ENCODE measurements at places on chromosomes 11 and 22.

DNA sequence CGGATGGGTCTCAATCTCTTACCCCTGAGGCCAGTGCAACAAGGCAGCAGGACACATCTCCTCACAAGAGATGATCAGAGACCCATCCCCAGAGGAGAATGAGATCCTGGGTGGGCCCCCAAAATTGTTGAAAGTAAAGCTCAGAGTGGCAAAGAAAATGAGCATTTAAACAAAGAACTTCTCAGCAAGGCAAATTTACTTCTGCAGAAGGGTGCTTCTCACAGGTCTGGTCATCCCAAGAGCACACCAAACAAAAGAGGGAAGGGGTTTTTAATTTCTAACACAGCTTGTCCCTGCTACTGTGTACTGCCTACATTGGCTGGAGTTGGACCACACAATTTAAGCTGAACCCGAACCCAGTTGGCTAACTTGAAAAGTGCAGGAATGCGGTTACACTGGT lies 1628.6 kb upstream of the RAG2 start:
- DNase-seq: no peak

GRCh38 chr11:6077723-6078122 lies 29.8 kb upstream of the OR56B4 start:
- DNase-seq: no peak

- no peak for DNase-seq
Observed at GRCh38 chr11:34359548-34359891, 1.7 kb upstream of the ABTB2 start.

GRCh38 chr11:123483058-123483457 lies 53.0 kb downstream of the GRAMD1B start:
- DNase-seq: no peak

DNA sequence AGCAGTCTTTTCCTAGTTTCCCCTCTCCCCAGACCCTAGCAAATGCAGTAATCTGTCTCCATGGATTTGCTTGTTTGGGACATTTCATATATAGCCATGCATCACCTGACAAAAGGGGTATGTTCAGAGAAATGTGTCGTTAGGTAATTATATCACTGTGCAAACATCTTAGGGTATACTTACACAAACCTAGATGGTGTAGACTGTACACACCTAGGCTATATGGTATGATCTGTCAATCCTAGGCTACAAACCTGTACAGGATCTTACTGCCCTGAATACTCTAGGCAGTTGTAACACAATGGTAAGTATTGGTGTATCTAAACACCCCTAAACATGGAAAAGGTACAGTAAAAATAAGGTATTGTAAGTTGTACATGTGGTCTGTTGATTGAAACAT lies 23.8 kb downstream of the QSER1 start:
- DNase-seq: no peak

- DNase-seq: no peak
Observed at GRCh38 chr11:25981998-25982397, 349.9 kb upstream of the ANO3 start.

- no peak for DNase-seq
Observed at GRCh38 chr11:36620246-36620645, 22.2 kb upstream of the RAG2 start.

GRCh38 chr11:27700351-27701301 lies at the start of gene BDNF:
Gene BDNF, minus strand, starts transcription at chr11:27700455. Its CDS starts 41,891 bp downstream, at chr11:27658564.
- DNase-seq: no peak

DNA sequence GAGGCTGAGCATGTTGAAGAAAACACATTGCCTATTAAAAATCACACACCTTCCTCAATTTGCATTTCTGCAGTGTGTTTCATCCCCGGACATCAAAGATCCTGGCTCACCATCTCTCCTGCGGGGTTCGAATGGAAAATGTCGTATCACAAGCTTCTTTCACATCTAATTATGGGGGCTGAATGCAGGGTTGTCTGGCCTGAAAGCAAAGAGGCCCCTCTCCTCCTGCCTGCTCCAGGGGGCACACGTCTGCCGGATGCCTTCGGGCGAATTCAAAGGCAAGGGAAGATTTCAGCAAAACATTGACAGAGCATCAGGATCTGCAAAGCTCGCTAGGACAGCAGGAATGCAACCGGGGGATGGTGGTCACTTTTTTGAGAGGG lies 1447.7 kb downstream of the TBC1D22A start:
- DNase-seq: no peak

DNA sequence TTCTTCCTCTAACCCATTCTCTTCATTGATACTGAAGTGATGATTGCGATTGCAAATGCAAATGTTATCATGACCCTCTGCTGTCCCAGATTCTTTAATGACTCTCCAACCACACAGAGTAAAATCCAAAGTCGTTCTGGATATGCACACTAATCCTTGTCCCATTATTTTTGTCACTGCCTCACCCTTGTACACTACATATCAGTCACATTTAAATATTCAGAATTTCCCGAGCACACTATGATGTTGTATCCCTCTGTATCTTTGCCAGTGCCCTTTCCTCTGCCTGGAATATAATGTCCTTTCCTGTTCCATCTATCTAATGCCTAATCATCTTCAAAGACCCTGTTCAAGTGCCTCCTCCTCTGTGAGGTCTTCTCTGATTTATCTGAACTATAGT lies 55.4 kb upstream of the MMP13 start:
- no peak for DNase-seq

DNA sequence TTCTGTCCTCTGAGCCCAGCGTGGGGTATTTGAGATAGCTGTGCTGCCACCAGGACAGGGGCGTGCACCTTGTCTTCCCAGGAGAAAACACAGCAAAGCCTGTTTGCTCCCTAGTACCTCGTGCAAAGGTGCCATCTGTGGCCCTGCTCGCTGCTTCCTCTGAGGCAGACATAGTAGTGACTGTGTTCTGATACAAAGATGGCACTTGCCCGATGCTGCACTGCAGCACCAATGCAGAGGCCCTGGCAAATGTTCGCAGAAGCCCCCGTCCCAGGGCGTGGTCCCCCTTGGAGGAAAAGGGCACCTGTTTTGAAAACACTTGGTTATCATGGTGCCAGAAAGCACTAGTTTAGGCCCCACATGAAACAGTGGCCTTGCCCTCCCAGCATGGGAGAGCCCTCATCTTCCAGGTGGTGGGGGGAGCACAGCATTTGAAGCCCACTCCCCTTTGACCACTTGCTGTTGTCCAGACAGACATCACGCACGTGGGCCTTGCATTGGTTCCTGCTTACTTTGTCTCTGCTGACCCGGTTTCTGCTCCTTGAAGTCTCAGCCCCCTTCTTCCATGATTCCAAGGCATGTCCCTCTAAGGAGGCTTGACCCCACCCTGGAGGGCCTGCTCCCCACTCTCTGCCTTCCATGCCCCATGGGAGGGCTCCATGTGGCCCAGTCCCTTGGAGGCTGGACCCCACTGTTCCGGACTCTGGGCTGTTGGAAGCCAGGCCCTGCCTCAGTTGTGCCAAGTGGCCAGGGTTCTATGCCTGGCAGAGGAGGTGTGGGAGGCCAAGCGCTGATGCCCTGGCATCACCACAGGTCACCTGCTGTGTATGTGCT lies 109.4 kb downstream of the KCNQ1OT1 start:
- no peak for DNase-seq

DNA sequence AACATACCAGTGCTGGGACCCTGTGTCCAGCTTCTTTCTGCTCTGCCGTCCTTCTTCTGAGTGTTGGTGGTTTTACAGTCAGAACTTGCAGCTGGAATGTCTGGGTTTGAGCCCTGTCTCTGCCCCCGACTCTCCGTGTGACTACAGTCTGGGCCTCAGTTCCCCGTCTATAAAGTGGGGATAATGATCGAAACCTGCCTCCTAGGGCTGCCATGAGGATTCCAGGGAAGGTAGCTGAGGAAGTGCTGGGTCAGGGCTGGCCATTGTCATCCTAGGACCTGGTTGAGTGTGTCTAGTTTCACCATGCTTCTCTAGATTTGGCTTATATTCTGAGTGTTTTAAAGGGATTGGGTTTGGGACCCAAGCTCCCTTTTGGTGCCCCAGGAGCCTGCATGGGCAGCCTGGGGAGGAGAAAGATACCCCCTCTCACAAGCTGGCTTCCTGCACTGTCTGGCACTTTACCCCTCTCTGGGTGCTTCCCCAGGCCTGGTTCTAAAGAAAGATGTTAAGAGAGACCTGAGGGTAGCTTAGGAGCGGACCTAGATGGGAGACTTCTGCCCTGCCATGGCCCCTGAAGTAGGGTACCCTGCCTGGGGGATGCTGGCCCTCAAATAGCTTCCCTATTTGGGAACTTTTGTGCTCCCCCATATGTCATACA lies 49.9 kb downstream of the TSPAN18 start:
- DNase-seq: no peak

DNA sequence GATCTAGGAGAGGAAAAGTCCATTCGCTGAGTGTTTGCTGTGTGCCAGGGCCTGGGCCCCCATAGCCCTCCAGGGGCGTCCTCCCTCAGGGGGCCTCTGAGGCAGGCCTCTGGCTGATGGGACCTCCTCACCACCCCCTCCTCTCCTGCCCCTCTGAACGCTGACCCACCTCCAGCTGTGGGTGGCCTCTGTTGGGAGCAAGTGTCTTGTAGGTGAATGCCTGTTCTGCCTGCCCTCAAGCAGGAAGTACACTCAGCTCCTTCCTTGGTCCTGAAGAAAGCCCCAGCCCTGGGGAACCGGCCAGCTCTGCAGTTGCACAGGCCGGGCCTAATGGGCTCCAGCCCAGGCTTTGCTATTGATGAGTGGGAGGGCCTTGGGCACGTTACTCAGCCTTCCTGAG lies 3.5 kb downstream of the MYO7A start:
- DNase-seq: no peak

DNA sequence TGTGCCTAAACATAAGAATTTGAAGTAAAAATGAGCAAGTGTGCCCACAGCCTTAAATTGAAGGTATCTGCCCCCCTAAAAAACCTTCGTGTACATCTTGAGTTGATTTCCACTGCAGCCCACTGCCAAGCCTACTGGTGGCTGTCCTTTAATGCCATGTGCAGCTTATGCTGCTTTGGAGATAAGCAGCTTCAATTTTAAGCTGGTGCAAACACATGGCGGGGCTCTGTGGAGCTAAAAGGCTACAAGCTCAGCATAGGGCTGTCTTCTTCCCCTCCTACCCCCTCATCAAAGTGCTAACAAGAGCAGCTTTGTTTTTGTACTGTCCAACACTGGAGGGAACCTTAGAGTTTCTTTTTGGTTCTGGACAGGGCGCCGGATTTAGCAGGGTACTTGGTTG lies 128.5 kb upstream of the LMO1 start:
- DNase-seq: peak; percentile 8

DNA sequence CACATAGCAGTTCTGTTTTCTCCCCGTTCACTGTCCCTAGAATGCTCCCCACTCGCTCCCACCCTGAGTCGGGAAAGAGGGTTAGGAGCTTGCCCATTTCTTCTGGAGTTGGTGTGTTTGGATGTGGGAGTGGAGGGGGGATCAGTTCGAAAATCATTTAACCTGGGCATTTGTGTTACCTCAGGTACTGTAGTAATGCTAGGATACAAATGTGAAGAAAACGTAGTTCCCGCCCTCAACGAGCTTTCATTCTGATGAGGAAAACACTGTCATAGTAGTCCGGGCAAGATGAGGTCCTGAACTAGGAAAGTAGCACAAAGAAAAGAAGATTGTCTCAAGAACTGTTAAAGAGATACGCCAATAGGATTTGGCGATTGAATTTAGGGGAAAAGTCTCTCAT lies 539 bp downstream of the SDHD start:
- no peak for DNase-seq

DNA sequence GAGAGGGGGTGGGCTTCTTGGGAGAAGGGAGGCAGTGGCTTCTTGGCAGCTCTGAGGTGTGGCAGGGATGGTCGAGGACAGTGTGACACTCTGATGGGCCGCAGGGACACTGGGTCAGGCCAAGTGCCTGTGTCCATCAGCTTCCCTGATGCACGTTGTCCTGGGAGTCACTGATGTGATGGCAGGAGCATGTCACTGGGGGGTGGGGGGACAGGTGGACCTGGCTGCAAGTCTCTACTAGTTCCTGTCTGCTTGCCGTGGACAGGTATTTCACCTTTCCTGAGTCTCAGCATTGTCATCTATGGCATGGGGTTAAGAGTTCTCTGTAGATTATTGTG lies 592.9 kb downstream of the TBC1D22A start:
- no peak for DNase-seq

GRCh38 chr11:111674941-111675340 lies 72.7 kb downstream of the SIK2 start:
- DNase-seq: no peak

DNA sequence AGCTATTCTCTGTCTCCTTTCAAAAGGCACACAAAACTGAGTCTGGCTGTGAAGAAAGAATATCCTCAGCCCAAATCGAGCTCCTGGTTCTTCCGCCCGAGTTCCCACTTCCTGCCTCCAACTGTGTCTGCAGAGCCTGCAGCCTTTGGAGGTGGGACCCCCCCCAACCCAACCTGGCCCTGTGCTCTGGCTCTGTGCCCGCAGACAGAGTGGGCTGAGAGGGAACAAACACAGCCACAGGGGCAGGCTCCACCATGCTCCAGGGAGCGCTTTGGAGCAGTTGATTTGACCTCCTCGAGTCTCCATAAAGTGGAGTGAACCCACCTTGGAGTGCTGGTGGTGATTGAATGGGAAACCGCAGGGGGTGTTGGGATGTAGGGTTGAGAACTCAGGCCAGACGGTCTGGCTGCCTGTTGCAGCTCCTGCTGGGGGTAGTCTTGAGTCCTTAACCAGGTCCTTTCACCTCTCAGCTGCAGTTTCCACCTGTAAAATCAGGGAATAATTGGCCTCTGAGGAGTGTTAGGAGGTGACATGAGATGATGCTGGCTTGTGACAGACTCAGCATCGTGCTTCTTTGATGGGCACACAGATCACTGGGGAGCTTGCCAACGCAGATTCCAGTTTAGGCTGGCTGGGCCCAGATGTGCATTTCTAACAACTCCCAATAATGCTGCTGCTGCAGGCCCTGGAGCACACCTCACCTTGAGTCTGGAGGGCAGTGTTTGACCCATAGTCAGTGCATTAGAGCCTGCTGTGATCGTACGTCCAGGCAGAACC lies 11.4 kb downstream of the DAGLA start:
- no peak for DNase-seq

- DNase-seq: no peak
Observed at GRCh38 chr11:30346068-30346688, 23.3 kb downstream of the ARL14EP start.

- no peak for DNase-seq
Observed at GRCh38 chr11:8754241-8754640, 71.6 kb downstream of the RPL27A start.

GRCh38 chr22:26045051-26045450 lies 124.2 kb upstream of the SEZ6L start:
- DNase-seq: no peak

DNA sequence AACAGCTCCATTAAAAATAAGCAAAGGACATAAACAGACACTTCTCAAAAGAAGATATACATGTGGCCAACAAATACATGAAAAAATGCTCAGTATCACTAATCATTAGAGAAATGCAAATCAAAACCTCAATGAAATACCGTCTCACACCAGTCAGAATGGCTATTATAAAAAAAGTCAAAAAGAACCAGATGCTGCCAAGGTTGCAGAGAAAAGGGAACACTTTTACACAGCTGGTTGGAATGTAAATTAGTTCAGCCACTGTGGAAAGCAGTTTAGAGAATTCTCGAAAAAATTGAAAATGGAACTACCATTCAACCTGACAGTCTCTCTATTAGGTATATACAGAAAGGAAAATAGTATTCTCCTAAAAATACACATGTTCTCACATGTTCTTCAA lies 102.4 kb upstream of the FIBIN start:
- no peak for DNase-seq

Measured in NCI-H524 treated with DMSO at 0.1 percent for 48 hours (cell line).